Panc1 (cell line): ENCODE measurements at places on chromosomes 6 and 20. TPM values are rescaled to one million over a fixed set of nuclear protein-coding genes. Genes with fewer than 3 reads are reported as not detected.

Gene SMOC2
- 0.13 TPM for total RNA-seq

DNA sequence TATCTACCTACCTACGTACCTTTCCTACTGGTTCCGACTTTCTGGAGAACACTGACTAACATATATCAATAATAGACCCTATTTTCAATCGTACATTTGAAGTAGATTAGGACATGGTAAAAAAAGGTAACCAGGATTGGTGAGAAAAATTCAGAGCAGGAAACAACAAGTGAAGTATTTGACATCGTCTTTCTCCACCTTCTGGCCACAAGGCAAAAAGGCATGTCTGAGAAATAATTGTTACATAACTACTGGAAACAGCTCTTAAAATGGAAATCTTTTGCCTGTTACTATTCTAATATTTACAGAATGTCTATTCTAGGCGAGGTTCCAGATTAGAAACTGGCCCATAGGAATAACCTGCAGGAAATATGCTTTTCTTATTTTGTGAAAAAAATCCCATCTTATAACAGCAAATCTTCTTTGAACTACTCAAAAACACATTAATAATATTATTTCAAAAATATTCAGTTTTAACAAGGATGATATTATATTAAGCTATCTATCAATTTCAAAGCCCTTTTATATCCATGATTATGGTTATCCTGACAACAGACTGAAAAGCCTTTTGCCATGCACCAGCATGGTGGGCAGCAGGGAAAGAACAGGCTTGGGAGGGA lies 80.8 kb downstream of the RCAN2 start:
- peak; percentile 12 for DNase-seq

DNA sequence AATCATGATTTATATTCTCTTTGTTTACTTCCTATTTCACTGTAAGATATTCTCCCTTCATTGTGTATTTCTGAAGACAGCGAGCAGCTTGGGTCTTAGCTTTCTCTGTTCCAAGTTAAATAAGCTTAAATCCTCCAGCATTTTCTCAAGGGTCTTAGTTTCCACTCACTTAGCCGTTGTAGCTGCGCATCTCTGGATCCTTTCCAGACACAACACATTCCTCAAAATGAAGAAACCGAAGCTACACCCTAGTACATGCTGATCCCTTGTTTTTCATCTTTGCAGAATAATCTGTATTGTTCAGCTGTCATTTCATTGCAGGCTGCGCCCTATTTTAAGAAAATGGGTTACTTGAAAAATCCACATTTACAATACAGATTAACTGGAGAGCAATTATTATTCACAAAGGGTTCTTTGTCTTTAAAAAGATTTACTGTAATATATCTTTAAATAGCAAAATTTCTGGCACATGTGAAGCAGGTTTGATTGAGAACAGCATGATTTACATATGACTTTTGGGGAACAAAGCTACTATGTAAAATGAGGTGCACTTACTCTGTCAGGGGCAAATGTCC lies 375.8 kb downstream of the QKI start:
- no peak for DNase-seq

DNA sequence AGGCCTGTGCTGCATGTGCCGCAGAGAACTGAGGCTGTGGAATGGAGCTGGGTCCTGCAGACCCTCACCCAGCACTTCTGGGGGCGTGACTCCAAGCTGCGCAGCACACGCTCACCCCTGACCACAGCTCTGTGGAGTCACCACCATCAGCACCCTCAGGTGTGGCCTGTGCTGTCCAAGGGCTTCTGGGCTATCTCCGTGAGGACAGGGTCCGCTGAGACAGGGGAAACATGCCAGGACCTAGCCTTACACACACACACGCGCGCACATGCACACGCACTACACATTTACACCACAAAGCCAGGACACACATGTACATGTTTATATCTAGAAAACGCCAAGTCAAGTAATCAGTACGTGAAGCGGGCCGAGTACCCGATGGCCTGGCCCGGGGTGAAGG lies 26.8 kb upstream of the TCFL5 start:
- DNase-seq: no peak

- DNase-seq: no peak
Measured at GRCh38 chr20:3885715-3886114, 3.5 kb upstream of the PANK2 start.

Gene ZNF311
- 0.39 TPM for total RNA-seq

Gene GJA10
- not detected for total RNA-seq

- no peak for DNase-seq
Measured at GRCh38 chr6:124319410-124319809, 515.7 kb downstream of the NKAIN2 start.

- no peak for DNase-seq
Measured at GRCh38 chr6:141264101-141264500, 868.6 kb upstream of the GJE1 start.

DNA sequence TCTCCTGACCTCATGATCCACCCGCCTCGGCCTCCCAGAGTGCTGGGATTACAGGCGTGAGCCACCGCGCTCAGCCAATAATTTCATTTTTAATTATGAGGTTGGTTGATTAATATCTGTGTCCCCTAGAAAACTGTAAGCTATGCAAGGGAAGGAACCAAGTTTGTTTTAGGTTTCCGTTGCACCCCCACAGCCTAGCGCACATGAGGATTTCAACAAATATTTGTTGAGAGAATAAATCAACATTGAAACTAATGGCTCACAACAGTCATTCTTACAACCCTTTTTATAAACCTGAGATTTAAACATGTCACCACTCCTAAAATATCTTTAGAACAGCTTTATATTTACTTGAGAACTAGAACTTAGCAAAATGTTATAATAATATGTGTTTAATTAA lies 114.0 kb upstream of the CARMIL1 start:
- DNase-seq: no peak

DNA sequence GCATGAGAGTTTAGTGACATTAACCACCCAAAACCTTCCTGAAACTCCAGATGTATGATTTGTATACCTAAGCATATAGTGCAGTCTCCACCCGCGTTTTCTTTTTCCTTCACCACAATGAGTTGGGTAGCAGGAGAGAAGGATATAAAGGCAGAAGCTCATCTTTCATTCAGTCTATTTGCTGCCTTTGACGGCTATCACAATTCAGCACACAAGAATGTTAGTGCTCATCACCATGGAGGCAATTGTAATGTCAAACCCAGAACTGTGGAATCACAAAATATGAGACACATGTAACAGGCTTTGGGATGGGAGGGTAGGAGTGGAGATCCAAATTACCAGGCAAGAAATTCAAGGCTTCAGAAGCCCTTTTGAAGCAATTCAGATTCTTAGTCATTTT lies 17.6 kb downstream of the ZHX3 start:
- no peak for DNase-seq

- DNase-seq: no peak
Measured at GRCh38 chr6:31053873-31054272, 43.6 kb downstream of the MUC22 start.
